ENCODE measurements at places on chromosomes 4 and X.

- DNase-seq = no peak
Measured at GRCh38 chrX:10761447-10761846, 141.1 kb upstream of the MID1 start.

- no peak for DNase-seq
Measured at GRCh38 chrX:7294483-7294882, 146.5 kb upstream of the PUDP start.

- no peak for DNase-seq
Measured at GRCh38 chrX:150217609-150218008, 145.5 kb upstream of the MAMLD1 start.

- no peak for DNase-seq
Measured at GRCh38 chr4:159355466-159355865, 252.6 kb downstream of the RAPGEF2 start.

DNA sequence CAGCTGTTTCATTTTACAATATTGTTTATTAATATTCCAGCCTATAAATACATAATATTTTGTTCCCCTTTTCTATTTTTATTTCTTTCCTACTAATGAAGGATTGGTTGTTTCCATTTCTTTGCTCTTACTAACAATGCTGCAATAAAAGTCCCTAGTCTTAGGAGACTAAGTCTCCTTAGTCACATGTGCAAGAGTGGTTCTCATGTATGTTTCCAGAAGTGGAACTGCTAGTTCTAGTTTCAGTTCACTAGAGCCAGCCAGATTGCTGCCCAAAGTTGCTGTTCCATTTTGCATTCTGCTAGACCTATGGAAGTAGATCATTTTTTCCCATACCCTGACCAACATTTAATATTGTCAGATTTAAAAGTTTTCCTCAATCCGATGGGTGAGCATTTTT is 44.3 kb downstream of the CNGA1 start:
- DNase-seq = no peak

DNA sequence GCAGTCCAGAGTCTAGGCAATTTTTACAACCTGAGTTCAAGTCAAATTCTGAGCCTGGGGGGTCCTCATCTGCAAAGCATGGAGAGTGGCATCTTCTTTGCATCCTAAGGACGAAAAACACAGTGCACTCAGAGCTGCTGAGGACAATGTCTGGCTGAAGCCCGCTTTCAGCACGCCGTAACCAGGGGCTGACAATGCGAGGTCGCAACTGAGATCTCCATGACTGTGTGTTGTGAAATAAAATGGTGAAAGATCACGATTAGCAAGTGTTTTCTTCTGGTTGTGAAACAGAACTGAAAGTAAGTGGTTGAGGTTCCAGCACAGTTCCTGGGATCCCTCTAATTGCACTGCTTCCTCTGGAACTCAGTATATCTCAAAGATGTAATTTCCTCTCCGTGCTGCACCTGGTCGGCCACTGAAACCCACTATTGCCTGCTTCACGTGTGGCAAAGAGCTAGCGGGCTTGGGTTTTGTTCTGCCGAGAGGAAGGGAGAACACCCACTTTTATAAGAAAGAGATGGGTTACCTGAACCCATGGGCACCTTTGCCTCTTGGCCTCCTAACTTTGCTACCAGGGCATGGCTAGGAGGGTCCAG is 7.7 kb upstream of the F11 start:
- no peak for DNase-seq

DNA sequence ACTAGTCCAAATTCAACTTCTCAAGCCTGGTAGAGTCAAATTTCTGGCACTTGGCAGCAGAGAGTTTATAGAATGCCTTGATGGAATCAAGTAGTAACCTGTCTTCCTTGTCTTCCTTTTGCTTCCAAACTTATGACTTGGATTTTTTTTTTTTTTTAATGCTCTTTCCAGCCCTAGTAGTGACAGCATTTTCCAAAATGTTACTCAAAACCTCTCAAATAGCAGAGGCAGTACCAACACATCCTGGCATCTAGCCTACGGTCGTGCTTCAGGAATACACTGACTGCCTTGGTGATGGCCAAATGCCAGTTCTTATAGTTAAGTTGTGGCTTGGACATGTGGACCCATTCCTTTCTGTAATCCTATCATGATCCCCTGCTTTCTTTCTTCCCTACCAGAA is 46.0 kb downstream of the GALNT7 start:
- peak; percentile 88 for DNase-seq

DNA sequence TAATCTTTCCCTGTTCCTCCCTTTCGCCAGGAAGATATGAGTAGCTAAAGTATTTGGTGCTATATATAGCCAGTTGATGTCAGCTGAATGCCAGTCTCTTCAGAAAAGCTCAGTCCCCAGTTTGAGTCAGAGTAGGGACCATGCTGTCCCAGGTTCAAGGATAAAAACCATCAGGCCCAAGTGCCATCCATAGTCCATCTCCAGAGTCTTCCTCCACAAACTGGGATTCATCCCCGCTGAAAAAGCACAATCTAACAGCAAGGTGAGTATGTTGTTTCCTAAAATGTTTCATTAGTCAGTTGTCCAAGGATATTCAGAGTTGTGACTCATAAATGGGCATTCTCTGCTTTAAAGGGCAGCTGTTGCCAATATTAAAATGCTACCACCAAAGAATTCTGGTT is at the start of gene MYOZ2:
Gene MYOZ2 (plus strand): TSS at position 112 of the 401 bp plus-strand sequence. CDS start 694 bp downstream, outside the sequence.
- peak; percentile 89 for DNase-seq

GRCh38 chr4:86960557-86960961 is 25.7 kb downstream of the AFF1 start:
- DNase-seq = peak; percentile 8

GRCh38 chr4:129747756-129748155 is 651.8 kb downstream of the C4orf33 start:
- no peak for DNase-seq

DNA sequence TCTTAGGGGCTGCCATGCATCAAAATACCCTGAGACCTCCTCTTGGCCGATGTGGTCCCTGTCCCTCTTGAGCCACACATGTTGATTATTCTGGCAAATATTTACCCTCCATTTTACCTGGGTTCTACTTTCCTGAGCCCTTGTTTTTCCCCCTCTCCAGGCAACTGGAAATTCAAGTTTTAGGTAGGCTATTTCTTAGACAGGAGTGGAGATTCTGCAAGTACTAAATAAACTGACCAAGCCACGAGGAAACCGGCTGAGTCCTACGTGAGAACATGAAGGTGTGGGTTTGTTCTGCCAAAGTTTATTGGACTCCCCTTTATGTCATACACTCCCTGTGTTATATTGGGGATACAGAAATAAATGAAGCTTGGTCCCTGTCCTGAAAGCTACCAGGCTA is 88.1 kb downstream of the RTL5 start:
- no peak for DNase-seq

- DNase-seq = no peak
Measured at GRCh38 chrX:139936259-139936658, 3.4 kb upstream of the ATP11C start.

All from myocyte (in vitro differentiated cells).